ENCODE measurements at places on chromosomes 6 and 20. TPM values are rescaled to one million over a fixed set of nuclear protein-coding genes. Genes with fewer than 3 reads are reported as not detected.

DNA sequence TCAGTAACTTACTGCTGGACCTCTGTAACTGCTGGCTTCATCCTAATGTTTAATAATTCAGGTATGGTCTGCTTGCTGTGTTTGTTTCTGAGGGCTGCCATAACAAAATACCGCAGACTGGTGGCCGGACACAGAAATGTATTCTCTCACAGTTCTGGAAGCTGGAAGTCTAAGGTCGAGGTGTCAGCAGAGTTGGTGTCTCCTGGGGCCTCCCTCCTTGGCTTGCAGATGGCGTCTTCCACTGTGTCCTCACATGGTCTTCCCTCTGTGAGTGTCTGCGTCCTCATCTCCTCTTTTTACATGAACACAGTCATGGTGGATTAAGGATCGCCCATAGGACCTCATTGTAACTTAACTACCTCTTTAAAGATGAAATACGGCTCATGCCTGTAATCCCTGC lies 389.7 kb upstream of the JARID2 start:
- H3K27ac ChIP-seq: no peak overlapping the region
- H3K4me3 ChIP-seq: no peak overlapping the region
- H3K4me1 ChIP-seq: peaks cover 9% of the 10 kb centered on the region
- H3K36me3 ChIP-seq: no peaks in the 10 kb centered on the region

GRCh38 chr20:12581644-12582289 lies 427.0 kb upstream of the SPTLC3 start:
- DNase-seq: no peak
- no peaks in the 10 kb centered on the region for H3K36me3 ChIP-seq
- no peaks in the 10 kb centered on the region for H3K4me1 ChIP-seq
- no peak overlapping the region for H3K4me3 ChIP-seq

The ANGPT4 gene
- total RNA-seq: 0.06 TPM

DNA sequence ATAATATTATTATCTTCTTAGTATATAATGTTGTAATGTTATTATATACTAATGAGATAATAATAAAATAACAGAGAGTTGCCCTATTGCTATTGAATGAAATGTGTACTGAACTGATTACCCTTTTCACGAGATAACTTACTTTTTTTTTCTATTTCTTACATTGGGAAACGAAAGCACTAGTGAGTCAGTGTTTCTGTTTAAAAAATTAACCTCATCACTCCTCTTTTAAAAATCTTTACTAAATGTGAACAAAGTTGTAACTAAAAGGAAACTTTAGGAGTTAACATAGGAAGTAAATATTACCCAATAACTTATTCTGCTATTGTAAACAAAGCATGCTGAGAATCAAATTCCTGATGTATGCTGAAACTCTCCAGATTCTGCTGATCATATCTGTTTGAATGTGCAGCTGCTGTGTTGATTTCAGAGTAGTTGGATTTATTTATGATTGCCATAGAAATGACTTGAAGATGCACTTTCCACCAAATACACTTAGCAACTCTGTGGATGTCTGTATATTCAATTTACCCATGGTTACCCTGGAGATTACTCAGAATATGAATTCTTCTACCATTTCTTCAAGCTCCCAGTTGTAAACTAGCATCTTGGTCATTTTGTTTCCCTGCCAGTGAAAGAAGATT lies 523.4 kb downstream of the TENT5A start:
- H3K27me3 ChIP-seq: no peaks in the 10 kb centered on the region
- H3K27ac ChIP-seq: no peak overlapping the region
- no peaks in the 10 kb centered on the region for H3K36me3 ChIP-seq
- no peak for DNase-seq
- H3K4me3 ChIP-seq: no peak overlapping the region

DNA sequence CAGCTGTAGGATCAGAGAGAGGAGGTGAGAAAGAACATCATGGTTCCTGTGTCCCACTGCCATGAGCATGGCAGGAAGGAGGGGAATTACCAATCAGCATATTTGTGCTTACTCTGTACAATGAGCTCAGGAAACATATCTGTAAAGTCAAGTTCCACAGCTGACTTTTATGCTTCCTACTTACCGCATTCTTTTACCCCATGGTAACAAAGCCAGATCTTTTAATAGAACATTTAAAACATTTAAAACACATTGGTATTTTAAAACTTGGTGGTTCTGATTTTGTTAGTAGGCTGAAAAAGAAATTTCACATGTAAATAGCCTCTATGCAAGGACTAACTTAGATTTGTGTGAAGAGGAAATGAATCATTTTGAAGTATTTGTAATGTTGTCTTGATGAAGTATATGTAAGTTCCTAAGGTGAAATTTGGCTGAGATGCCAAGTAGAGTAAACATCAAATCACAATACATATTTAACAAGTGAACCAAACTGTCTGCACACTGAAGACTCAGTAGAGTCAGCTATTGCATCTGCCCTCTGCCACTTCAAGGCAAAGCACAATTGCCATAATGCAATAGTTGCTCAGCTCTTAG lies 114.7 kb downstream of the GJA10 start:
- H3K4me3 ChIP-seq: no peak overlapping the region
- H3K36me3 ChIP-seq: no peaks in the 10 kb centered on the region
- H3K27ac ChIP-seq: no peak overlapping the region
- peaks cover 5% of the 10 kb centered on the region for H3K4me1 ChIP-seq
- no peaks in the 10 kb centered on the region for H3K27me3 ChIP-seq

- no peak overlapping the region for H3K27ac ChIP-seq
- no peak for DNase-seq
- H3K27me3 ChIP-seq: no peaks in the 10 kb centered on the region
- H3K4me1 ChIP-seq: peaks cover 6% of the 10 kb centered on the region
Measured at GRCh38 chr6:3770023-3770720, 18.7 kb upstream of the PXDC1 start.

DNA sequence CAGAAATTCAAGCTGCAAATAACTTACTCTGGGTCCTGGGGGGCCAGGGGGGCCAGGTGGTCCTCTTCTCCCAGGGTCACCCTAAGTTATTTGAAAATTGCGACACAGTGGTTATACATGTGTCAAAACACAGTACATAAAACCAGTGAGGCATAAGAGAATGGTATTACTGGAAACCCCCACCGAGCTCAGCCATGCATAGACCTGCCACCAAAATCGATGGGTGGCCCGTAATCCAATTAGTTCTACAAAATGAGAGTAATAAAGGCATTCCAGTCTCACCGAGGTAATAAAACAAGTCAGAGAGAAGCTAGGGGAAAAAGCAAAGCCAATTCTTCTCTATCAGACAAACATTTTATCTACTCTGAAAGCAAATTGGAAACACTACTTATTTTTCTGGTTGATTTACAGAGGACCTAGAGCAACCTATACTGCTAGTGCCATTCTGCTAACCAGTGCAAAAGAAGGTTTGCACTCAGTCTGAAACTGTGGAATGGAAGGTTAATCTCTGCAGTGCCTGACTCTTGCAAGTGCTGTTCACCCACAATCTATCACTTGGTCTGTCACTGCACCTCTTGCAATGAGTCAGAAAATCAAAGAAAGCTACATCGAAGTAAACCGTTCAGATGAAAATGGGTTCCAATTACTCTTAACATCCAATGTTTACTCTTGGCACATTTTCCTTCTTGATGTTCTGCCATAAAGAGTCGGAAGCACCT lies 32.4 kb downstream of the COL9A1 start:
- H3K4me1 ChIP-seq: no peaks in the 10 kb centered on the region
- no peak for DNase-seq
- no peak overlapping the region for H3K4me3 ChIP-seq
- H3K27me3 ChIP-seq: no peaks in the 10 kb centered on the region
- no peak overlapping the region for H3K27ac ChIP-seq

GRCh38 chr20:47843886-47844567 lies 58.7 kb upstream of the SULF2 start:
- no peaks in the 10 kb centered on the region for H3K36me3 ChIP-seq
- no peak for DNase-seq
- H3K27me3 ChIP-seq: no peaks in the 10 kb centered on the region
- H3K27ac ChIP-seq: no peak overlapping the region
- no peak overlapping the region for H3K4me3 ChIP-seq
- H3K4me1 ChIP-seq: no peaks in the 10 kb centered on the region

- H3K27me3 ChIP-seq: no peaks in the 10 kb centered on the region
- H3K4me1 ChIP-seq: no peaks in the 10 kb centered on the region
- DNase-seq: no peak
- H3K27ac ChIP-seq: no peak overlapping the region
- no peak overlapping the region for H3K4me3 ChIP-seq
- H3K36me3 ChIP-seq: no peaks in the 10 kb centered on the region
Measured at GRCh38 chr6:32738126-32738525, 3.1 kb upstream of the HLA-DQA2 start.

The ALDH8A1 gene
- not detected for total RNA-seq

Measured in H1 (cell line).